Central memory CD8-positive, alpha-beta T cell (primary cell): ENCODE measurements at places on chromosomes 11 and 22.

DNA sequence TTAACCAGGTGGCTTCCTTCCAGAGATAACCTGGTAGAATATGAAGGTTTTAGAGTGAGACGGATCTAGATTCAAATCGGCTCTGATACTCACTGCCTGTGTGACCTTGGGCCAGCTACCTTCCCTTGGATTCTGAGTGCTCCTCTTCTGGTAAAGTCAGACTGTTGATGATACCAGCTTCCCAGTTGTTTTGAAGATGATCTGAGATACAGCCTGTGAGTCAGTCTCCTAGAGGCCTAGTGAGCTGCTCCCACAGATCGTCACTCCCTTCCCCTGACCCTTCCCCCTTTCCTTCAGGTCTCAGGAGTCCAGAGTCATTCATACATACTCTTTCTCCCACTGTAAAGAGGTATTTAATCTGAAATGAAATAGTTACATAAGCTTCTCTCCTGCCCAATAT is 207.8 kb downstream of the GRIK4 start:
- no peak for DNase-seq

GRCh38 chr22:30984317-30984716 is 15.3 kb downstream of the TUG1 start:
- DNase-seq = no peak

- no peak for DNase-seq
Measured at GRCh38 chr11:21501245-21501644, 691.6 kb upstream of the ANO5 start.

DNA sequence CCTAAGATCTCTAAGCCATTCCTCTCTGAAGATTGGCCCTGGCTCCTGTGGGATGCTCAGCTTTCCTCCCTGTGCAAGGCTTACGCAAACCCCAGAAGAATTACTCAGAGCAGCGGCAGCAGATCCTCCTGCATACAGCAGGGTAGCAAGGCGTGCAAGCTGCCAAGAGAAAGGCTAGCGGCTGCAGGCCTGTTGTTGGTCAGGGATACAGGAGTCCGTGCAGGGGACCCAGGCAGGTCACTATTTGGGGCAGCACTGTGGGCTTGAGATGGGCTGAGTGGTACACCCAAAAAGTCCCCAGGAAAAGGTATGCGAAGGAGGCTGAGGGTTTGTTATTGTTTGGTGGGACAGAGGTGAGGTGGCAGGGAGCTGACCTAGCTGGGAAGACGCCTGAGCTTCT is 1.5 kb downstream of the GLB1L2 start:
- no peak for DNase-seq

DNA sequence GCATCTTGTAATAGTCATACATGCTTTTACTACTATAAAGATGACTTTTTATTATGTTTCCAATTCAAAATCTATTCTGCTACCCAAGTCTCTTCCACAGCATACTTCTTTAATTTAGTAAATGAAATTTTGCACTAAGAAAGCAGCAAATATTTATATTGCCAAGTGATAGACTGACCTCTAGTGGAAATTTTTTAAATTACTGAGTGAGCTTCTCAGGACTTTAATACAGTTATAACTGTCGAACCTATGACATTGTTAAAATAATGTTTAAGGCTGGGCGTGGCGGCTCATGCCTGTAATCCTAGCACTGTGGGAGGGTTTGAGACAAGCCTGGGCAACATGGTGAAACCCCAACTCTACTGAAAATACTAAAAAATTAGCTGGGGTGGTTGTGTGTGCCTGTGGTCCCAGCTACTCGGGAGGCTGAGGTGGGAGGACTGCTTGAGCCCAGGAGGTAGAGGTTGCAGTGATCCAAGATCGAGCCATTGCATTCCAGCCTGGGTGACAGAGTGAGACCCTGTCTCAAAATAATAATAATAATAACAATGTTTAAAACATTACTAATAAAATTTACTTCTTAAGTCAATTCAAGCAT is 27.3 kb downstream of the STK33 start:
- DNase-seq = no peak

DNA sequence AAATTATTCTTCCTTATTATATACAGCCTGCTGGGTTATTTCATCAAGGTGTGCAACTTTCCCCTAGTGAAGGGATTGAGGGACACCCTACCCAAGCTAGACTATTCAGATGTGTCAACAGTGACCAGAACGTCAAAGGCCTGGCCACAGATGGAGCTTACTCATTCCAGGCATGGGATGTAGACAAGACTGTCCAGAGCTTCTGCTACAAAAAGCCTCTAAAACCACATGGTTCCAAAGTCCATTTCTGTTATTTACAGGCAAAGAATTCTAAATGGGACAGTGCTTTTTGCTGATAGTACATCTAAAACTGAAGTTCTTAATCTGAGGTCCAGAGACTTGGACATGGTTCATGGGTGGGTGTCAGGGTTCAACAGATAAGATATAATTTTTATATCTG is 9.7 kb upstream of the SMCO4 start:
- no peak for DNase-seq

DNA sequence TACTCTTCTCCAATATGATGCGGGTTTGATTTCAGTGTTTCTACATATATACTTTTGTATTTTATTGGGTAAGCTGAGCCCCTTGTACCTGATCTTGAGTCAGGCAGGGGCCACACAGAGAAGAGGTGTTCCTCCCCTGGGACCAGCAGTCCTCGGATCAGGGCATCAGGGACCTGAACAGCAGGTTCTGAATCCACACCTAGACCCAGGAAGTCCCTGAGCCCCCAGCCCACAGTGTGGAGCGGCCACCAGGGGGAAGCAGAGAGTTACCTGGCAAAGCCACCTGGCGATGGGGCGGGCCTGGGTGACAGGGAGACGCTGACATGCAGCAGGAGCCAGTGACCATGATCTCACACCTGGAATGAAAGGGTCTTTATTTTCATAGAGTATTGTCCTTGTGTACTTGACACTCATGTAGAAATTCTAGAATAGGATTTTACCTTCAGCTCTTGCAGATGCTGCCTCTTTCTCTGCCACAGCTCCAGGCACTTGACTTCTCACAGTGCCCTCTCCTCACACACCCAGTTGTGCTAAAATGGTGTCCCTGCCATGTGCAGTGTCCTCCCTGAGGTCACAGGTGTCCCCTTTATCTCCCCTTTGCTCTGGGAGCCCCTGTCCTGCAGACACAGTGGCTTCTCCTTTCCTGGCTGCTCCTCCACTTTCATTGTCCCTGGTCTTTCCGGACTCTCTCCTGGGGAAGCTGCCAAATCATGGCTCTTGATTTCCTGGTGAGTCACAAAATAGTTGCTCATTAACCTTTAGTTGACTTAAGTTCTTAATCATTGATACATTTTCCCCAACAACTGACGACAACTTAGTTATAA is 48.5 kb downstream of the GGTLC2 start:
- peak; percentile 53 for DNase-seq

- no peak for DNase-seq
Measured at GRCh38 chr11:114136686-114137640, 77.5 kb downstream of the ZBTB16 start.

- DNase-seq = no peak
Measured at GRCh38 chr11:88327462-88328143, 9.9 kb downstream of the CTSC start.

DNA sequence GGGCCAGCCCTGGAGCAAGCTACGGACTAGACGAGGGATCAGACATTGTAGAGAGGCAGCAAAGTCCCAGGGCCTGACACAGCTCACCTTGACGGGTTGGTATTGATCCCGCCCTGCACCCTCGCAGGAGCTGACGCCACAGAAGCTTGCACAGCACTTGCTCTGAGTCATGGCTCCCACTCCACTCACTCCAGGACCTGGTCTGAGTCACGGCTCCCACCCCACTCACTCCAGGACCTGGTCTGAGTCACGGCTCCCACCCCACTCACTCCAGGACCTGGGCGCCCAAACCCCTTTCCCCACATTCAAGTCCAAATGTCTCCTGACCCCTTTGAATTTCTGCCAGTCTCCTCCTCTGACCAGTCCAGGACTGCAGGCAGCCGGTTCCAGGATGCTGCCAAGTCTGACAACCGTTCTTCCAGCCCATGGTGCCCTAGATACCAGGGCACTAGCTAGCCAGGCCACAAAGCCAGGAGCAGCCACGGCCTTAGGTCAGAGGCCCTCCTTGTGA is 6.0 kb upstream of the PNPLA5 start:
- no peak for DNase-seq

- no peak for DNase-seq
Measured at GRCh38 chr11:62124186-62125113, 639 bp downstream of the INCENP start.

- DNase-seq = no peak
Measured at GRCh38 chr11:114040706-114041211, 18.8 kb upstream of the ZBTB16 start.

GRCh38 chr22:19571207-19571795 is 47.1 kb upstream of the CLDN5 start:
- DNase-seq = no peak

DNA sequence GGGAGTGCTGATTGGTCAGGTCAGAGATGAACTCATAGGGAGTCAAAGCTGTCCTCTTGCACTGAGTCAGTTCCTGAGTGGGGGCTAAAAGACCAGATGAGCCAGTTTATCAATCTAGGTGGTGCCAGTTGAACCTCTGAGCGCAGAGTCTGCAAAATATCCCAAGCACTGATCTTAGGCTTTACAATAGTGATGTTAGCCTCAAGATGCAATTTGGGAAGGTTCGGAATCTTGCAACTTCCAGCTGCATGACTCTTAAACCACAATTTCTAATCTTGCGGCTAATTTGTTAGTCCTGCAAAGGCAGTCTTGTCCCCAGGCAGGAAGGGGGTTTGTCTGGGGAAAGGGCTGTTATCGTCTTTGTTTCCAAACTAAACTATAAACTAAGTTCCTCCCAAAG is 92.3 kb upstream of the PARVA start:
- no peak for DNase-seq

- no peak for DNase-seq
Measured at GRCh38 chr22:43128928-43129424, 14.2 kb downstream of the MCAT start.

DNA sequence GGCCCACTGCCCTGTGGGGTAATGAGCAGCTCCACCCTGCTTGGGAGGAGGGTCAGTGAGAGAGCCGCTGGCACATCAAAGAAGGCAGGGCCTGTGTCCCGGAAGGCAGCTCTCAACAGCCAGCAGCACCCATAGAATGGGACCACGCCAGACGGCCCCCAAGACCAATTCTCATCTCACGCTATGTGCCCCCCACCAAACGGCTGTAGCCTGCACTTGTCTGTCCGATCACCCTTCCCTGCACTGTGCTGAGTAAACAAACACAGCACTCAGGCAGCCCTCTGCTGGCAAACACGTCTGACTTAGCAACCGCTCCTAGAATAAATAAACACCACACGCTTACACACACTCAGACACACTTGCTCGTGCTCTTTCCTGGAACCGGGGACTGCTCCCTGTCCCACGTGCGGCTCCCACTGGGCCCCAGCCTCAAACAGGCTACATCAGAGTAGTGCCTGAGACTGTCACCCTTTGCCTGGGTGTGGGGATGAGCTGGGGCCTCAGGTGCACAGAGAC is 53.2 kb upstream of the CDON start:
- no peak for DNase-seq

- no peak for DNase-seq
Measured at GRCh38 chr11:72972496-72973128, 158.4 kb downstream of the ATG16L2 start.

DNA sequence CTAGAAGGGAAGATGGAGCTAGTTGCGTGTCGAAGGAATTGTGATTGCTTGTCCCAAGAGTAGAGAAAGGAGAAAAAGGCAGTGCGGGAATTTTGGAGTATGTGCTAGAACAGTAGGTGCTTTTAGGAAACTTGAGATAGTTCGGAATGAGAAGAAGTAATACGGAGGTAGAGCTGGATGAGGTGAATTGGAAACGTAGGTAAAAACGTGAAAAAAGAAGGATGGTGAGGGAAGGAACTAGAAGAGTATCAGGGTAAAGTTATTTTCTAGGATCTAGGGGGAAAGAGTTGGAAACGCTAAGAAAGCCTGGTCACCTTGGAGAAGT is 1.4 kb downstream of the CEP57 start:
- no peak for DNase-seq

DNA sequence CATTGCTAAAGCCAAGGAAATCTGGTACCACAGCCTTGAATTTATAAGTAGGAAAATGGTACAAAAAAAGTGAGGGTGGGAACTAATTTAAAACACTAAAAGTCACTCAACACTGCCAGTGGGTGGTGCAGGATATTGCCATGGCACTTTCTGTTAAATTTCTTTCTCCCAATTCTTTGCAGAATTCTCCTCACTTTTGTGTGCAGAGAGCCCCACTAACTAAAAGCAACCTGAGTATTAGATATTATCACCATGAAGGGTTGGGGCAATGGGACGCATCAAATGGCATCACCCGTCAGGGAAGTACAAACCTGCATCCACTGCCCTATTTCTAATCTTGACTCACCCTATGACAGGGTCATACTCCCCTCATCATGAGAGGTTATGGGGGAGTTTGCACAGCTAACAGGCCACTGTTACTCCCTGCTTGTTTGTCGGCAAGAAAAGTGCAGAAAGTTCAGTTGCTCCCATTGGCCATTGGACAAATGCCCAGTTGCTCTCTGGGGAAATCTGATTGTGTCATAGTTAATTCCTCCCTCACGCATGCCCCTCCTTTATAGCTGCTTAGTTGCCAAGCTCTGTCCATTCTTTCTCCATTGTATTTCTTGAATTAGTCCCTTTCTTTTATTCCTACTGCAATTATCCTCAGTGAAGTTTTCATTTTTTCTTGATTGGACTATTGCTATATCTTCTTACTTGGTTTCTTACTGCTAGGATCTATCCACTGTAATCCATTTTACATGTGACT is 93.8 kb upstream of the BLID start:
- DNase-seq = no peak

DNA sequence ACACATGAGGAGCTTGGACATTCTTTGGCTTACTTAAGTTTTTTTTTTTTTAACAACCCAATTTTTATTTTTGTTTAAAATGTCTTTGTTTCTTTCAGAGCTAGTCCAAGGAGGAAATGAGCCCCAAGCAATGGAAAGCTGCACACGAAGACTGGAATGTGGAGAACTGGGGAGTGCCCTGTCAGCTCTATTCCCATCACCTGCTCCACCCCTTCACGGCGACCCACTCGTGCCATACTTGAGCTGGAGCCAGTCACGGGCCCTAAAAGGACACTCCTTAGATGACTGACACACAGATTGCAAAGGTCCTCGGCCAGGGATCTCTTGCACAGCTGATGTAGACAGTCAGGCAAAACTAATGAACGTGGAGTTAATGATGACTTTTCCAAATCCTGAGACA is 10.6 kb upstream of the SLC25A18 start:
- DNase-seq = no peak

GRCh38 chr22:26327306-26327705 is 101.8 kb upstream of the ASPHD2 start:
- DNase-seq = no peak

DNA sequence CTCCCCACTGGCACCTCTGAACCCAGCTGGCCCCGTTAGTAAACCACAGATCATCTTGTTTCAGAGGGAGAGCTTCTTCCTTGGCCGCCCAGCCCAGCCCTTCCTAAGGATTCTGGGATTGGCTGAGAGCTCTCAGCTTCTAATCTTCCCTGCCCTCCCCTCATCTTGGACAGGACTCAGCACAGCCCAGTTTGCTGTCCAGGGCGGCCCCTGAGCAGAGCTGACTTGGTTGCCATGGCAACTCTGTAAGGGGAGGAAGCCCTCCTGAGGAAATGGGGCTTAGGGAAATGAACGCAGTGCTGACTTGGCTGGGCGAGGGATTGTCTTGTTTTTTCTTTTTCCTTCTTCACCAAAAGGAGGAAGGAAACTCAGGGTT is 4.6 kb downstream of the APOL4 start:
- no peak for DNase-seq

- no peak for DNase-seq
Measured at GRCh38 chr22:42185915-42186439, 55.4 kb upstream of the CYP2D6 start.

GRCh38 chr11:9858822-9859221 is 194.9 kb downstream of the SWAP70 start:
- DNase-seq = no peak
